Foreskin keratinocyte (primary cell): ENCODE measurements at places on chromosomes 13 and 19. TPM values are rescaled to one million over a fixed set of nuclear protein-coding genes. Genes with fewer than 3 reads are reported as not detected.

DNA sequence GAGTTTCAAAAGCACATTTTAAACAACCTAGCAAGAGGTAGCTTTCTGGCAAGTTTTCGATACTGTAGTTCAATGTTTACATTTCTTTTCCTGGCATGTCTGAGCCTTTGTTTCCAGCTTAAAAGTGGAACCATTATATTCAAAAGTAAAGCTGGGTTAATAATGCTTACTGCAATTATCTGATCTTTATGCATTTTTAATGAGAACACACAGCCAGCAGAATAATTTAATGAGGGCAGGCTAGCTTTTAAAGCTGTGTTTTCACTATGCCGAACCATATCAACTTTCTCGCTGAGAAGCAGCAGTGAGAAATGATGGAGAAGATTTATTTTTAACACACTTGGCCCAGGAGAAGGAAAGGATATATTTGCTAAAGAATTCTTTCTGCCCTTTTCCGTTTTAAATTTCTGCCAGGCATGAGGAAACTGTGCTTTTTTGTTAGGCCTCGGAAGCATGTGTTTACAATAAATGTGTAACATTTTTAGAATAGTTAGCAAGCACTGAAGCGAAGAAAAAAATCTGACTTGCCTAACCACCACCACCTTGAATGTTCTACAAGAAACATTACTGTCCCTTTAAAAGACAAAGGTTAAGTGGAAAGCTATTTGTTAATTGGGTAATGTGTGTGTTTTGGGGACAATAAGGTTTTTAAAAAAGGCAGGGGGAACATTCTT, 1.0 kb downstream of the MBNL2 start:
- DNase-seq = no peak

DNA sequence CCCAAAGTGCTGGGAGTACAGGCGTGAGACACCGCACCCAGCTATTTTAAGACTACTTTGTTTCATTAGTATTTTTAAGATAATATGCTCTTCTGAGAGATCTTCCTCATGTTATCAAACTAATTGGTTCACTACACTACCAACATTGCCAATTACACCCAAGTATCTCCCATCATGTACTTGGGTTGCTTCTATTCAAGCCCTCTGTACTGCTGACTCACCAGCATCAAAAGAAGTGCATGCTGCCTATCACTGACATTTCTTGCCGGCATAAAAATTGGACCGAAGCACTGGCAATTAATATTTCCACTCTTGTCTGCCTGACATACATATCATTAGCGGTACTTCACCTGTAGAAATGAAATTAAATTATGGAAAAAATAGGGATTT, 164.2 kb upstream of the NBEA start:
- no peak for DNase-seq

DNA sequence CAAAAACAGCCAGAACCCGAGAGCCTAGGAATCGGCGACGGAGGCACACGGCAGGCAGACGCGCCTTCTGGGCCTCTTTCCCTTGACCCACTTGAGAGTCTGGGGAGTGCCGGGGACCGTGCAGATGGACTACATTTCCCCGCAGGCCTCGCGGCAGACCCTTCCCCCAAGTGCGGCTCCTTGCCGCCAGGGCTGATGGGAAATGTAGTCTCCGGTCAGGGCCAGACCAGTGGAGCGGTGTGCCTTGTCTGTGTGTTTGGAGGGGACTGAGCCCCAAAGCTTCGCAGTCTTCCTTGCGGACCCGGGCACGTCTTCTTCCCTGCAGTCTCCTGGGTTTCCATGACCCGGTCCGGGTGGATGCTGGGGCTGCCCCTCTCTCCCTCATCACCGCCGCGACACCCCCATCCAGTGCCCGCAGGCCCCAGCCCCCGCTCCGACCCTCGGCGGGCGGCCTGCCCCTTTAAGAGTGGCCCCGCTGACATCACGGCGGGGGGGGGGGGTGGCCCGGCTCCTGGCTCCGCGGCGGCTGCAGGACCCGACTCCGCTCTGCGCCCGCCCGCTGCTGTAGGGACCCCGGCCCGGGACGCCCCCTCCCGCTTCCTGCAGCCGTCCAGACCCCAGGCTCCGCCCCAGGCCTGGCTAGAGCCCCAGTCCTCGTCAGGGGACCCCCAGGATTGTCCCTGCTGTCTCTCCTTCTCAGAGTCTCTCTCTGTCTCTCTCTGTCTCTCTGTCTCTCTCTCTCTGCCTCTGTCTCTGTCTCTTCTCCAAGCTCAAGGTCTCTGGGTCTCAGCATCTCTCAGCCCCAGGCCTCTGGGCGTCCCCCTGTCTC, 758 bp upstream of the CACNG7 start:
- DNase-seq = no peak

CYSLTR2 gene
- total RNA-seq = not detected in 2 replicates

FFAR2 gene
- total RNA-seq = not detected in 2 replicates
